Myocyte (in vitro differentiated cells): ENCODE measurements at places on chromosomes 6 and 20.

DNA sequence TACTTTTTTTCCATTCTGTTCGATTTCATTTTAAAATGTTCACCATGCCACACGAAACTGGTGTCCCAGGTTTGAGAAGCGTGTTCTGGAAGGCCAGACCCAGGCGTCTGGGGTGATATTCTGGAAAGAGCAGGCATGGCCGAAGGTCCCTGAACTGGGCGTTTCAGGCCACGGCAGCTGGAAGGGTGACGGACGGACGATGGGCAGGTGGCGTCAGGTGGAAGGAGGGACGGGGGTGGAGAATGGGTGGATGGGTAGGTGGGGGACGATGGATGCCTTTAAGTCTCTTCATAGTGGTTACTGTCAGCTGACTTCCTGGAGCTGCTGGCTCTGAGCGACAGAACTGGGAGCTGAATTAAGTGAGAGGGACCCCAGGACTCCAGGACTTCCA is 44.6 kb downstream of the CDH4 start:
- no peak for DNase-seq

- peak; percentile 16 for DNase-seq
These were observed 59.0 kb downstream of the RIN2 start for GRCh38 chr20:19817017-19817416.

DNA sequence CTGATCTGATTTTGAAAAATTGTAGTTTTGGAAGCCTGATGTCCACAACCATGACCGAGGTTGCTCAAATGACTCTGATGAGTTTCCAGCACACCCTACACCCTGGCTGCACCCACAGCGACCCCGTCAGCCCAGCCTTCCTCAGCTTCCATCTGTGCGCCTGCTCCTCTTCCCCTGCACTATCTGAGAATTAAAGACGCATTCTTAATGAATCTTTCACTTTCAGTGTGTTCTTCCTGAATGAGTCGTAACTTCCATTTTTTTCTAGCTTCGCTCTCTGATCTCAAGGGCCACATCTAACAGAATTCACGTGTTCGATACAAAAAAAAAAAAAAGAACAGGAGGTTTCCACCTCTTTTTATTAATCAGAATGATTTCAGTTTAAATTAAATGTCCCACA is 21.3 kb upstream of the RREB1 start:
- no peak for DNase-seq

- DNase-seq, result peak; percentile 72
These were observed 272.7 kb downstream of the GRIK2 start for GRCh38 chr6:101666256-101666655.

GRCh38 chr20:37385176-37385575 is 39.2 kb downstream of the SRC start:
- DNase-seq, result no peak

GRCh38 chr6:111573892-111574797 is 31.5 kb downstream of the TRAF3IP2 start:
- DNase-seq, result no peak

- DNase-seq, result no peak
These were observed 36.4 kb upstream of the STXBP5 start for GRCh38 chr6:147167576-147168461.

DNA sequence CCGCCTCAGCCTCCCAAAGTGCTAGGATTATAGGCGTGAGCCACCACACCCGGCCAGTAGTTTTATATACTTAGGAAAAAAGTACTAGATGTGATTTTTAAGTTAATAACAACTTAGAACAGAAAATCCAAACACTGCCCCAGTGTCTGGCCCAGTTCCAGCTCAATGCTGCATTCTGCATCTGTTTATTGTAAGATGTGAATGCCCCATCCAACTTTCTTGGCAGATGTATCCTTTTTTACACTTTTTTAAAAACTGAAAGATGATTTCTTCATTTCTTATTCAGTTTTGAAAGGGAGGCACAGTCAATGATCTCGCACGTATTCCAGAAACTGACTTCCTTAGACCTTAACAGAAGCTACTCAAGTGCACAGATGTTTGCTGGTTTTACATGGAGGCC is 85.6 kb upstream of the SRSF6 start:
- no peak for DNase-seq

DNA sequence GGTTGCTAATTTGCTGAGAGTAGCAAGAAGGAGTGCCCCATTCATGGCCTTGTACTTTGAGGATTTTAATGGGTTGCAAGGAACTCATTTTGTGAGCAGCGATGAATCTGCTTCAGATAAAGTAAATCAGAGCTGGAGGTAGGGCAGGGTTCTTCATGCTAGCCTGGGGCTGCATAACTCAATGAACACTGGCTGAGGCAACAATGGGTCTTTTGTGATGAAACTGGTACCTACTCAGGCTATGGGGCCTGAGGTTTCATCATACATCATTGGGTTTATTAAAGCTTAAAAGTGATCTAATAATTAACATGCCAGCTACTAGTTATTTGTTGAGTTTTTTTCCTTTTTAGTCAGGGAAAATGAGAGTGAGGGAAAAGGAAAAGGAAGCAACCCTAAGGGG is 106.9 kb downstream of the FAM50B start:
- no peak for DNase-seq

GRCh38 chr6:149273318-149273717 is 44.2 kb upstream of the TAB2 start:
- no peak for DNase-seq

- DNase-seq, result no peak
These were observed 70.8 kb downstream of the EYA4 start for GRCh38 chr6:133312006-133312405.

GRCh38 chr6:132537977-132538376 is at the start of gene TAAR9:
TSS of gene TAAR9 (plus strand) at chr6:132538277. CDS start at chr6:132538290, 13 bp downstream.
- no peak for DNase-seq

DNA sequence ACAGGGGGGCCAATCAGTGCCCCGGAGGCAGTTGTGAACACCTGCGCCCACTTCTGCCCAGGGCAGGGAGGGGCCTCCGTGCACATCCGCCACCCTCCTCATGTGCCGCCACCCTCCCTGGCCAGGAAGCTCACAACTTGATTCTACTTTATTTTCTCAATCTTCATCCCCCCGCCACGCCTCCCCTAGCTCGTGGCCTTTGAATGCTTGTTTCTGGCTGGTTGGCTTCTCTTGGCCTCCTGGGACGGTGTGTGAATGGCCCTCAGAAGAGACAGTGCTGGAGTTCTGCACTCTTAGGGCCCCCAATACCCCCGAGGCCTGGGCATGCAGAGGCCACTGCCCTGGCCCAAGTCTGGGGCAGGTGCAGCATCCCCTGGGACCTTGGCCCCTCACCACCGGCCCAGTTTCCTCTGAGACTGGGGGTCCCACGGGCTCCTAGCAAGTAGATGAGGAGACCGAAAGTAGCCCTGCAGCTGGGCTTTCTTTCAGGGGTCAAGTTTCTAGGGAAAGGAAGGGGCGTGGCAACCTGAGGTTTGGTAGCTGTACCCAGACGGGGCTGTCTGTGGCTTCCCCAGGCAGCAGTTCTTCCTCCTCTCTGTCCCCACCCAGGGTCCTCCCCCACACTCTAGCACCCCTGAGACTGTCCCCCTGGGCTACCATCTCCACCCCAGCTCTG is 1.3 kb downstream of the RGS19 start:
- DNase-seq, result peak; percentile 34

- DNase-seq, result no peak
These were observed 215.5 kb upstream of the SNX9 start for GRCh38 chr6:157607317-157608109.

DNA sequence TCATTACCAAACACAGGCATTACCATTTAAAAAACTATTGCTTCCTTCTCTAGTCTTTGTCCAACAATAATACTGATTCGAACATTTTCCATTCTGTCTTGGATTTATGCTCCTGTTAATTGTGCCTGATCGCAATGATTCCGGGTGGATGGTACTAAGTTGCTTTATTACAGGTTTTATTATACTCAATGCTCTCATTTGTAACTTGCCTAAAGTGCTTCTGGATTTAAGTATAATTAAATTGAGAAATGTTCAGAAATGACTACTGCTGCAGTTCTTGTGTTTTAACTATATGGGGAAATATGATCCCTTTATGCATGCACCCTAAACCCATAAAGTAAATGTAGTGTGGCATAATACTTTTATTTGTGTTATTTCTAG is 7.2 kb downstream of the TFAP2A start:
- DNase-seq, result no peak

- no peak for DNase-seq
These were observed 17.3 kb downstream of the LAMA4 start for GRCh38 chr6:112237066-112237465.

GRCh38 chr20:2888224-2888955 is 15.1 kb downstream of the PTPRA start:
- DNase-seq, result no peak

DNA sequence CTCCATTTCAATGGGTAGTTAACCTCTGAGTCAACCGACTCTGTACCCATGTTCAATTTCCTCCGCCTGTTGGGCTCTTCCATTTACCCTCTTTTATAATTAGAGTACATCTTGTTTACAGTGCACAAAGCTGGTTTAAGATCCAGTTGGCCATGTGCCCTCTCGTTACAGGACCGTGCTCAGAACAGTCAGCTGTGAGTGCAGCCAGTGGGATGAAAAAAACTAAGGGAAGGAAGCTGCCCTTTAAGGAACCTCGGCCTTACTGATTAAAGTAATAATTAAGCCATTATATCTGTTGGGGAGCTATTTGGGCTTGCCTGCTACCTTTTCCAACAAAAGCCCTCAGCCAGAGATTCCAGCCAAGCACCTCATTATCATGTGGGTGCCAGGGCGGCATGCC is 68.8 kb downstream of the TMEM170B start:
- no peak for DNase-seq

- DNase-seq, result no peak
These were observed 84.0 kb upstream of the B3GAT2 start for GRCh38 chr6:71040841-71041240.

- no peak for DNase-seq
These were observed 63.0 kb downstream of the JPH2 start for GRCh38 chr20:44123874-44124535.

GRCh38 chr6:53382421-53382820 is 33.7 kb upstream of the ELOVL5 start:
- DNase-seq, result no peak

- no peak for DNase-seq
These were observed 17.3 kb downstream of the STX7 start for GRCh38 chr6:132495604-132496079.

DNA sequence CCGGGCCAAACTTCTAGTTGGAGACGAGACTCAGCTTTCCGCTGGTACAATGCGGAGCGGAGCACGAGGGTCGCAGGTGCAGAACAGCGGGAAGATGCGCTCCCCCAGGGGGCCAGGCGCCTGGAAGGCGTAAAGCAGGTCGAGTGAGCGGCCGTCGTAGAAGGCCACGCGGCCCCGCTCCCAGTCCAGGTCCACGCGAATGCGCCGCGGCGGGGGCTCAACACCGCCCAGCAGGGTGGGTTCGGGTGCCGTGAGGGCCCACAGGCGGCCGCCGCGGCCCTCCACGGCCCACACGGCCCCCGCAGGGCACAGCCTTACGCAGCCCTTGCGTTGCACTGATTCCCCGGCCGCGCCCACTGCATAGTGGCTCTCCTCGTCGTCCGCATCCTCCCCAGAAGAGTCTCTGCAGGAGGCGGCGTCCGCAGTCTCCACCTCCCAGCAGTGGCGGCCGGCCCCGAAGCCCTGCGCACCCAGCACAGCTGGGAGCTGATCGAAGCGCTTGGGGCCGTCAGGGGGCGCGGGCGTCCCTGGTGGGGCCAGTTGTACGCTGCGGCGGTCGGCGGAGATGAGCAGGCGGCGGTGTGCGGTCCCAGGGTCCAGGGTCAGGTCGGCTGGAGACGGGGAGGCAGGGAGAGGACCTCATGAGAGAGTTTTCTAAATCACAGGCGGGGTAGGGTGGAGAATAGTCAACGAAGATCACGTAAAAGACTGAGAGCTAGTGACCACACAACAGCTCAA is 4.3 kb downstream of the PPP1R11 start:
- DNase-seq, result no peak

GRCh38 chr20:19338960-19339359 is 126.5 kb downstream of the SLC24A3 start:
- DNase-seq, result no peak

DNA sequence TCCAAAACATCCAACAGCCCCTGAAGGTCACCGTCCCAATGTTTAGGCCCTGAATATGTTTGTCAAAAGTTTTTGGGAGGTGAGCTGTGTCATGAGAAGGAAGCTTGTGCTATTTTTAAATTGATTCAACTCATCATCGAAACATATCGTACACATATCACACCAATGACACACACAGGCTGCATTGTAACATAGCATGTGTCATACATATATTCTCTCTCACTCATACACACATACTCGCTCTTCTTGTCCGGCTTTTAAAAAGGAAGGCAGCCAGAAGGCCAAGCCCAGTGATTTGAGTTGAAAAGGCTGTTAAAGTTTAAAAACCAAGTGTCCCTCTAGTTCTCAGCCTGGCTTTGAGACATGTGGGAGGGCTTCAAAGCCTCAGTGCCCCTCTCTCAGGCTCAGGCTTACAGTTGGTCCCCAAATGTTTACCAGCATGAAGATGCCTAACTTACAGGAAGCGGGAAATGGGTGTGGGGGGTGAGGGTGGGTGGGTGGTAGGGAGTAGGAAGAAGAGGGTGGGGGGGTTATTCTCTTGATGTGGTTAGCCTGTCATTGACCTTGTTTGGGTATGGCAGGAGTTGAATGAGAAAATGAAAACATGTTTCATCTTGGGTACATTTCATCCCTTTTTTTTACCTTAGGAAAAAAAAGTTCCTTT is 3.3 kb upstream of the PRDM1 start:
- no peak for DNase-seq

- DNase-seq, result peak; percentile 48
These were observed 1.1 kb downstream of the PPP1R18 start for GRCh38 chr6:30685157-30686008.

- no peak for DNase-seq
These were observed 384.5 kb downstream of the SMOC2 start for GRCh38 chr6:168825226-168826077.

GRCh38 chr6:63795826-63796225 is 160.2 kb downstream of the PHF3 start:
- DNase-seq, result no peak

DNA sequence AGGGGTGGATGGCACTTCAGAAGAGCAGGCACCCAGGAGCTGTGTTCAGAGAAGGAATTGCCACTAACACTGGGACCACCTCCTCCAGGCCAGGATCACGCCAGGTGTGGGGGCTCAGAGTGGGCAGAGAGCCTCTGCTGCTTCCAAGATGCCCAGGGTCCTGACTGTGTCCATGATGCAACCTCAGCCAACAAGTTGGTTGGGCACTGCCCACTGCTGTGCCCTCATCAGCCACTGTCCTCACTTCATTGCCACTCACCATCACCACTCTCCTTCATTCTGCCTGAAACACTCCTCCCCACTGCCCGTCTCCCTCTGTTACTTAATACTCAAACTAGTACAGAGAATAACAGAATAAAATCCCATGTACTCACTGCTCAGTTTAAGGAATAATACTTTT is 16.5 kb upstream of the TCF15 start:
- DNase-seq, result no peak

DNA sequence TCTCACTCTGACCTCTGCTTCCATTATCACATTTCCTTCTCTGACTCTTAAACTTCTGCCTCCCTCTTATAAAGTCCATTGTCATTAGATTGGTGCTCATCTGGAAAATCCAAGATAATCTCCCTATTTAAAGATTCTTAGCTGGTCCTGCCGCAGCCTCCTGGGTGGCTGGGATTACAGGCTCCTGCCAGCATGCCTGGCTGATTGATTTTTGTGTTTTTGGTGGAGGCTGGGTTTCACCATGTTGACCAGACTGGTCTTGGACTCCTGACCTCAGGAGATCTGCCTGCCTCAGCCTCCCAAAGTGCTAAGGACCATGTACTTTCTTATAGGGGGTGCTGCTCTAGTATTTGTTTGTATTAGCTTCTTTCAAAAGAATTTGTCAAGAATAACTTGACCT is 5.3 kb upstream of the RPF2 start:
- no peak for DNase-seq

- DNase-seq, result peak; percentile 81
These were observed 23.2 kb downstream of the RBCK1 start for GRCh38 chr20:431012-431904.

GRCh38 chr20:9617940-9618339 is 103.5 kb downstream of the LAMP5 start:
- peak; percentile 32 for DNase-seq
